ENCODE measurements at places on chromosomes 5 and 9.

DNA sequence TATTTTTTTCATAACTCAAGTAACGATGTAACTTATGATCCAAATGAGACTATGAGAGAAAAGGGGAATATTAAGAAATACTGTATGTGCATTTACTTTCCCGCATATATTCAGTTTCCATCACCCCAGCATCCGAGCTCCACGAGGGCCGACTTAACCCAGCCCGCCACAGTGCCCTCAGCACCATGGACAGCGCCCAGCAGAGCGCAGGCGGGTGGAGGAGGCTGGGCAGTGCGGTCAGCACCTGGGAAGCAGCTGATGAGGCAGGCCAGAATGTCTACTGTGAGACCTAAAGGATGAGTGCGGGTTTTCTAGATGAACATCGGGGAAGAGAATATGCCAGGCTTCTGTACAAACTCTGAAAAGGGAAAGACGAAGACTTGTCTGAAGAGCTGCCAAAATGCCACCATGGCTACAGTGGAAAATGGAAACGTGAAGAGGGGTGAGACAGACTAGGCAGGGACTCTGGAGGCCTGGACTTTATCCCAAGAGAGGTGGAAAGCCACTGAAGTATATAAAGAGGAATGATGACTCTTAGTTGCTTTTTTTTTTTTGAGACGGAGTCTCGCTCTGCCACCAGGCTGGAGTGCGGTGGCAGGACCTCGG is 34.5 kb upstream of the MED27 start:
- DNase-seq: peak; percentile 60

- no peak for DNase-seq
Measured at GRCh38 chr5:1836176-1836890, 35.1 kb downstream of the NDUFS6 start.

DNA sequence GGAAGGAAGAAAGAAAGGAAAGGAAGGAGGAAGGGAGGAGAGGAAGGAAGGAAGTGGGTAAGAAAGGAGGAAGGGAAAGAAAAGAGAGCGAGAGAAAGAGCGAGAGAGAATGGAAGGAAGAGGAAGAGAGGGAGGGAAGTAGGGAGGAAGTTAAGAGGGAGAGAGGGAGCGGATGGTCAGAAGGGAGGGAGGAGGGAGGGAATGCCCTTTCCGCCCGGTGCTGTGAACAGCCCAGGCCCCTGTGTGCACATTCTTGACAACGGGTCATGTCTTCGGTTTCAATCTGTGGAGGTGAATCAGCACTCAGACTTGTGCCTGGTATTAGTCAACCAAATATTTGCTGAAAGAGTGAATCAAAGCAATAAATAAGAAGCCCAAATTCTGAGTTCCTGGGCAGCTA is 39.2 kb downstream of the PRUNE2 start:
- DNase-seq: no peak

GRCh38 chr5:42832060-42832459 is 20.4 kb upstream of the SELENOP start:
- DNase-seq: no peak

DNA sequence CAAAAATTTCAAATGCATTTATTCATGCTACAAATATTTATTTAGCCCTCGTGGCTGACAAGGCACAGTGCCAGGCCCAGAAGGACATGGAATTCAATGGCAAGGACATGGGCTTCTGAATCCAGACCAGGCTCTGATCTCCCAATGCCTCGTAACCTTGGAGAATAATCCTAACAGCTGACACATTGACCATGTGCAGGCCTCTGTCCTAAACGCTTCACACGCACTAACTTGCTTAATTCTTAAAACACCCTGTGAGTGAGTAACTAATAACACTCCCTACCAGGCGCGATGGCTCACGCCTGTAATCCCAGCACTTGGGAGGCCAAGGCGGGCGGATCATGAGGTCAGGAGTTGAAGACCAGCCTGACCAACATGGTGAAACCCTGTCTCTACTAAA is 33.2 kb downstream of the MYO10 start:
- no peak for DNase-seq

- no peak for DNase-seq
Measured at GRCh38 chr5:152290181-152290580, 114.9 kb downstream of the NMUR2 start.

GRCh38 chr9:85224729-85225128 is 517.0 kb downstream of the AGTPBP1 start:
- no peak for DNase-seq
